Smooth muscle cell of bladder (primary cell): ENCODE measurements at places on chromosomes 1 and 21. TPM values are rescaled to one million over a fixed set of nuclear protein-coding genes. Genes with fewer than 3 reads are reported as not detected.

The RHCE gene
- 1.8 and 2.4 TPM in 2 replicates for total RNA-seq

The NBPF10 gene
- total RNA-seq, result 1.4 and 2.5 TPM in 2 replicates

The SRP9 gene
- total RNA-seq, result 145 and 173 TPM in 2 replicates

The RBM11 gene
- total RNA-seq, result not detected in 2 replicates

The PRAMEF18 gene
- not detected in 2 replicates for total RNA-seq

The MFAP2 gene
- total RNA-seq, result 10.7 and 19.6 TPM in 2 replicates

The COL8A2 gene
- 2.0 and 4.5 TPM in 2 replicates for total RNA-seq

The CLIC6 gene
- total RNA-seq, result 0.09 and 0.28 TPM in 2 replicates

The KANK4 gene
- 0.09 and 0.28 TPM in 2 replicates for total RNA-seq

The COA7 gene
- total RNA-seq, result 8.4 and 10.3 TPM in 2 replicates

The FCN3 gene
- not detected in 2 replicates for total RNA-seq

The FLAD1 gene
- 17.2 and 18.7 TPM in 2 replicates for total RNA-seq

The RABIF gene
- 3.3 and 4.7 TPM in 2 replicates for total RNA-seq

The PROX1 gene
- total RNA-seq, result under 0.01 TPM in 2 replicates

The FAM72A gene
- total RNA-seq, result 3.5 and 4.1 TPM in 2 replicates

The ITGB2 gene
- under 0.01 TPM in 1 of 2 replicates, not detected in the other for total RNA-seq

The CLSTN1 gene
- 130 and 175 TPM in 2 replicates for total RNA-seq

The FALEC gene
- 0.18 and 0.57 TPM in 2 replicates for total RNA-seq

The PRAMEF2 gene
- total RNA-seq, result not detected in 2 replicates
